Sigmoid colon (tissue), 7 donors: ENCODE measurements at places on chromosomes 7 and 10. TPM values are rescaled to one million over a fixed set of nuclear protein-coding genes. Genes with fewer than 3 reads are reported as not detected.
A peak's percentile ranks its signal among the peaks of the same experiment; 100 is the strongest.

- peak; percentile 54 for DNase-seq
- H3K27me3 ChIP-seq: no peaks in the 10 kb centered on the region
- no peaks in the 10 kb centered on the region for H3K36me3 ChIP-seq
Observed at GRCh38 chr10:112963835-112964234, 13.8 kb downstream of the TCF7L2 start.

The CYP2E1 gene
- not detected for polyA plus RNA-seq

DNA sequence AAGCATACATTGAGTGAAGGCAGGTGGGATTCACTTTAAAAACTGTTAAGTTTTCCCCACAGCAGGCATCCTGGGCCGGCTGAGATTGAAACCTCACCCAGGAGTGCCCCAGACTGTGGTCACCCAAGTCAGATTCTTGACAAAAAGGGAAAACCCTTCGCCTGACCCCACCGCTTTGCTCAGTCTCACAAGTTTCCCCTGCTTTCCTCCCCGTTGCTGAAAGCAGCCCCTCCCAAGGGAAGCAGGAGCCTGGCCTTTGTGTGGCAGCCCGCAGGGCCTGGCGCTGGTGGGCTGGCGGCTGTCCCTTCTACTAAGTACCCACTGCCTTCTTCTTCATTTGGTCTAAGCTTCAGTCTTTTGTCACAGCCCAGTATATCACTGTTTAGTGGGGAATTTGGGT lies 16.0 kb downstream of the RNF32 start:
- H3K4me1 ChIP-seq: no peaks in the 10 kb centered on the region
- H3K4me3 ChIP-seq: no peak overlapping the region
- H3K27me3 ChIP-seq: peaks cover 60% of the 10 kb centered on the region

The DNTT gene
- polyA plus RNA-seq: not detected

GRCh38 chr7:133481676-133482075 lies 228.8 kb downstream of the EXOC4 start:
- no peaks in the 10 kb centered on the region for H3K27me3 ChIP-seq
- no peak for DNase-seq
- H3K27ac ChIP-seq: no peak overlapping the region
- no peak overlapping the region for H3K4me3 ChIP-seq

DNA sequence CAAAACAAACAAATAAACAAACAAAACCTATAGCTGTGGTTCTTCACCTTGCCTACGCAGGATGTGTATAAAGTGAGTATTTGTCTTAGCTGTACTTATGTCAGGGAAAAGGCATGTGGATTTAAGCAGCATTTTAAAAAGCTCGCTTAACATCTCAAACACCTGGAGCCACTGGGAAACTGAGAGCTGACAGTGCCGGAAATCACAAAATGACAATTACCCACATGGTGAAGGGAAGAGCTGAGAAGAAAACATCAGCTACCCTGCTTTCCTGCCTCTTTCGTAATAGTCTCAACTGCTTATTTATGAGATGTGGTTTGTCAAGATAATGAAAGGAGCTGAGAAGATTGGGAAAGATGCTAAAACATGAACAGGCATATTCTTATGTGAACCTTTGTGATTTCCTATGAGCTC lies 31.1 kb upstream of the MSMB start:
- no peak overlapping the region for H3K27ac ChIP-seq
- H3K36me3 ChIP-seq: no peaks in the 10 kb centered on the region
- no peaks in the 10 kb centered on the region for H3K4me1 ChIP-seq
- DNase-seq: no peak

DNA sequence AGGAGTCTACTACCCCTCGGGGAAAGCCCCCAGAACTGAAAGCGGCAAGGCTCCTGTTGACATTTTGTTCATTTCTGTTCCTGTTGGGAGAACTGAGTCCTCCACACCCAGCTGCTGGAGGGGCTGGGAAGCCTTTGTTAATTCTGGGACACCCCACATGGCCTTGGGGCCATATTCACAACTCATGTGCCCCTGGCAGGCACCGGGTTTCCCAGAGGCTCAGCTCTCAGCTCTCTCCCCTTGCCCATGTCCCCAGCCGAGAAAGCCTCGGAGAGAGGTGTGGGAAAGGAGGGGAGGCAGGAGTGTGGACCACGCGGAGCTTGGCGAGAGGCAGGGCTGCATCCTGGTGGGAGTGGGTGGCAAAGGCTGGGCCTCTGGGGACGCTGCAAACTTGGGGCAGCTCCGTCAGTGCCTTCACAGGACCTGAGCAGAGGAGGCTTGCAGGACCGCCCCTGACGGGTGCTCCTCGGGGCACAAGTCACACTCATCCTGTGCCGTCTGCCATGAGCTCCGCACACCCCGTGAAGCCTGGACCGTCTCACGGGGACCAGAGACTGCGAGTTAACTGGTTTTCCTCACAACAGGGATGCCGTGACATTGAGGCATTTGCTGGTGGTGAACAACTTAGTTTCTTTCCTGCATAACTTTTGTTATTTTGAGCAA lies 140.9 kb downstream of the DNAJB6 start:
- no peaks in the 10 kb centered on the region for H3K36me3 ChIP-seq
- peak; percentile 50 for DNase-seq
- peaks cover 5% of the 10 kb centered on the region for H3K27me3 ChIP-seq
- no peak overlapping the region for H3K27ac ChIP-seq
- H3K4me3 ChIP-seq: no peak overlapping the region

The DUS4L gene
- 5.4 TPM for polyA plus RNA-seq

GRCh38 chr10:107163076-107163855 lies 1.2 kb downstream of the SORCS1 start:
- peak overlapping the region; percentile 45 for H3K4me3 ChIP-seq
- H3K27ac ChIP-seq: peak overlapping the region; percentile 46
- DNase-seq: peak; percentile 75

The CFAP43 gene
- 0.60 TPM for polyA plus RNA-seq

The BTBD16 gene
- 0.12 TPM for polyA plus RNA-seq

The COL17A1 gene
- 24.0 TPM for polyA plus RNA-seq

DNA sequence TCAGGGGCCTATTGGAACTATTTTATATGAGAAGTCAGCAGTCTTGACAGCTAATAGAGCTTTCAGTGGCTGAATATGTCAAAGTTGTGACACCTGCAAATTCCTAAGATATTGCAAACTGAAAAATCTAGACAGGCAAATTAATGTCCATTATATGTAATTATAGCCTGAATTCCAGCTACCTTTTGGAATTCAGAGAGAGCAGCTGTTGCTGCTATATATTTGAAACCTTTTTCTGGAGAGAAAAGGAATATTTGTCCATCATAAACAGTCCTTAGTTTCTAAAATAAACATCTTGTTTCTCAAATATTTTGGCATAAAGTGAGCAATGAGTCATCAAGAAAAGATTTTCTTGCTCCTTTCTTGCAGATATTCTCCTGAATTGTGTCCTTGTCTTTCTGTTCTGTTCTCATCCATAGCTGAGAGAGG lies 408.9 kb upstream of the SEMA3D start:
- no peaks in the 10 kb centered on the region for H3K27me3 ChIP-seq
- H3K4me3 ChIP-seq: no peak overlapping the region
- no peaks in the 10 kb centered on the region for H3K36me3 ChIP-seq
- H3K27ac ChIP-seq: no peak overlapping the region

DNA sequence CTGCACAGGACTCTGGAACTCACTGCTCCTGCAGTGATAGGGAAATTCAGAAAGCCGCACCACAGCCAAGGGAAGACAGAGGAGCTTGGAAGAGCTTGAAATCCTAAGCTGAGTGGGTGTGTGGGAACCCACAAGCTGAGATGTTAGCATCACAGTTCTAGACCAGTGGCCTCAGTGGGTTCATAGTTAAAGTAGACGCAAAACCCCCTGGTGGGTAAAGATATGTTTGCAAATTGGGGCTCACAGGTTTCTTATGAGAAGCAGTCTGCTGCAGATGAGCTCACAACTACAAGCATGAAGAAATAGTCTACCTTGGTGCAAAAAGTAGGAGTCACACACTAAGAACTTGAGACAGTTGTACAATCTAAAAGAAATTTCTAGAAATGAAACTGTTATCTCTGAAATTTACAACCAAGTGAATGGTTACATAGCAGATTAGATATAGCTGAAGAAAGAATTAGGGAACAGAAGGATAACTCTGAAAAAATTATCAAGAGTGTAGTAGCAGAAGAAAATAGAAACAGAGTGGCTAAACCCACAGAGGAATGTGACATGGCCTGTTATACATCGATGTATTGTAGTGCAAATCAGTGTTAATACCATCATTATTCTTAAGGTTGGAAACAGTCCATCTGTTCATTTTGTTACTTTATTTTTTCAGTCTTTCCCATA lies 77.2 kb downstream of the DYNC2I1 start:
- H3K27ac ChIP-seq: no peak overlapping the region
- no peak for DNase-seq
- H3K36me3 ChIP-seq: peaks cover 37% of the 10 kb centered on the region
- H3K4me3 ChIP-seq: no peak overlapping the region

DNA sequence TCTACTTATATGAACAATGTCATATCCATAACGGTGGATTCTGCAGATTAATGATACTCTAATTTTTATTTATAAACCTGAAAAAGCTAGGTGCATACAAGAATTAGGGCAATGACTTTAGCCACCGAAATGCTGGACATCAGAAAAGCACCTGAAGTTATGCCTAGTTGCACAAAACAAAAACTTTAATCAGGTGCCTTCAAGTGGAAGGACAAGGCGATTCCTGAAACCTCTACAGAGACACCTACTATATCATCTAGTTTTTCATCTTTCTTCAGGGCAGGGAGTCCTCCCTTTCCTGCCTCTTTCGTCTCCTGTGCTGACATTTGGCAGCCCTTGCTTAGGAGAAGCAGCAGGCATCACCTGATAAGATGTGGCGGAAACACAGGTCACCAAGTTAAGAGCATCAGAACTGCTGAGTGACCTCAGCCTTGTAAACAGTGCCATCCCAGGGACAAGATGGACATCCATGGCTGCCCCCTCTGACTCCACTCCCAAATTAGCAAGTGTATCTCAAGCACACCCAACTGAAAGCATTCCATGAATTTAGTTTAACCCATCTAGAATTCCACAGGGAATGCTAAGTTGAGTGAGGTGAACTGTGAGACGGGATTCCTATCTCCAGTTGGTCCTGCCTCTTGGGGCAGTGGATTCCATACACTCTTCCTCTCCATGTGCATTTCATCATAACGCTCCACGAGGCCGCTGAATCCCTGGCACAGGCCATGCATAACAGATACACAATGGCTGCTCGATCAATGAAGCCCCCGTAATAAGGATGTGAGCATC lies 5.8 kb downstream of the ITPRIP start:
- H3K4me3 ChIP-seq: no peak overlapping the region
- H3K27ac ChIP-seq: peak overlapping the region; percentile 93
- DNase-seq: peak; percentile 50
- H3K27me3 ChIP-seq: no peaks in the 10 kb centered on the region
- peaks cover 93% of the 10 kb centered on the region for H3K4me1 ChIP-seq
- H3K36me3 ChIP-seq: no peaks in the 10 kb centered on the region

The IQCE gene
- 8.1 TPM for polyA plus RNA-seq

- no peaks in the 10 kb centered on the region for H3K27me3 ChIP-seq
- no peak for DNase-seq
- H3K4me1 ChIP-seq: peaks cover 5% of the 10 kb centered on the region
- no peak overlapping the region for H3K27ac ChIP-seq
Observed at GRCh38 chr10:43892062-43892770, 243.5 kb upstream of the ZNF32 start.

The ANKRD30A gene
- polyA plus RNA-seq: not detected

The WNT8B gene
- not detected for polyA plus RNA-seq

GRCh38 chr7:158814637-158815036 lies 14.7 kb downstream of the ESYT2 start:
- no peaks in the 10 kb centered on the region for H3K27me3 ChIP-seq
- H3K27ac ChIP-seq: peak overlapping the region; percentile 93
- H3K4me1 ChIP-seq: peaks cover 74% of the 10 kb centered on the region
- H3K4me3 ChIP-seq: no peak overlapping the region
- no peaks in the 10 kb centered on the region for H3K36me3 ChIP-seq

GRCh38 chr10:4062751-4063150 lies 277.7 kb upstream of the KLF6 start:
- peaks cover 45% of the 10 kb centered on the region for H3K4me1 ChIP-seq
- H3K27ac ChIP-seq: peak overlapping the region; percentile 71
- H3K27me3 ChIP-seq: no peaks in the 10 kb centered on the region
- no peaks in the 10 kb centered on the region for H3K36me3 ChIP-seq
- H3K4me3 ChIP-seq: no peak overlapping the region
- no peak for DNase-seq

DNA sequence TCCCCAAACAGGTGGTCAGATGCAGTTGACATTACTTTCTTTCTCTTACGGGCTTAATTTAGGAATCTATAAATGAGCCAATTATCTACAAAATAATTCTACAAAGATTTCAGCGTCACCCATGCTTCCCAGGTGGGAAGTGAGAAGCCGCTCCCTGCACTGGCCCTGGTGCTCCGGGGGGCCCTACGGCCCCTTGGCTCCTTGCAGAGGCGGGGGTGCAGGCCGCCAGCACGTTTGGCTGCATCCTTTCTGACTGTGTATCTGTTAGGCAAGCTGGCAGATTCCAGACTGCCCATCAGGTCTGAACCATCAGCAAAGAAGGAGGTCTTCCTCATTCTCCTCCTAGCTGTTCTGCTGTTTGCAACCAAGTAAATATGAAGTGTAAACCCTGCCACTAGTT lies 16.3 kb downstream of the VWC2 start:
- no peak overlapping the region for H3K27ac ChIP-seq
- H3K4me3 ChIP-seq: no peak overlapping the region
- no peaks in the 10 kb centered on the region for H3K4me1 ChIP-seq
- DNase-seq: no peak
- no peaks in the 10 kb centered on the region for H3K36me3 ChIP-seq
- H3K27me3 ChIP-seq: no peaks in the 10 kb centered on the region

DNA sequence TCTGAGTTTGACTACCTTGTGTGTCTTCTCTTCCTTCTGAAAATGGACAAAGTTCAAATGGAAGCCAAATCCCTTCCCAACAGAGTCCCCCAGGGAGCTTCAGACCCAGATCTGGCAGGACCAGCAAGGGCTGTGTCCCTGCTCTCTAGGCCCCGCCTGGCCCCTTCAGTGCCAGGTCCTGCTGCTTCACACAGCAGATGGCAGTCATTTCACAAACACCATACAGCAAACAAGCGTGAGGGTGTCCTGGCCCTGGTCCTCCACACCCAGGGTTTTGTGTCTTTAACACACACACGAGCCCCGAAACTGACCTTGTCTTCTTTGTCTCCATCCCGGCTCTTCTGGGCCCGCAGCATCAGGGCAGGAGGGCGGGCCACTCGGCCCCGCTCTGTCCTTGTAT lies 145.0 kb downstream of the TCERG1L start:
- H3K27me3 ChIP-seq: no peaks in the 10 kb centered on the region
- no peaks in the 10 kb centered on the region for H3K36me3 ChIP-seq
- H3K27ac ChIP-seq: no peak overlapping the region
- DNase-seq: peak; percentile 42

DNA sequence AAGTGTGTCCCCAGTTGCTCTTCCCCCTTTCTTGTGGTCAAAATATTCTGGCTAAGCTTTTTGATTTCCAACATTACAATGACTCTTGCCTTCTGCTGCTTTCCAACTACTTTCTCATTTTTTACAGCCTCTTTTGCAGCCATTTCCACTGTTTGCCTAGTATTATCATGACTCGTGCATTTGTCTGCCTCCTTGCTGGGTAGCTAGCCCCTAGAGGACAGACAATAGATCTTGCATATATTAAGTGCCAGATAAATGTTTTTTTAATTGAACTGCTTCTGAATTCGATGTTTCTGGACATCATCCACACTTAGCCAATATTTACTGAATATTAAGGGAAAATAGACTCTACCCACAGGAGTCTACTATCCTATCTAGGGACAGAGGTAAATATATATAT lies 124.5 kb downstream of the POU6F2 start:
- H3K36me3 ChIP-seq: no peaks in the 10 kb centered on the region
- no peaks in the 10 kb centered on the region for H3K27me3 ChIP-seq
- H3K4me3 ChIP-seq: no peak overlapping the region
